MV-4-11 (cell line): ENCODE measurements at places on chromosomes 7 and 10.

- peak; percentile 13 for DNase-seq
Observed at GRCh38 chr7:35754741-35755140, 46.1 kb upstream of the SEPTIN7 start.

DNA sequence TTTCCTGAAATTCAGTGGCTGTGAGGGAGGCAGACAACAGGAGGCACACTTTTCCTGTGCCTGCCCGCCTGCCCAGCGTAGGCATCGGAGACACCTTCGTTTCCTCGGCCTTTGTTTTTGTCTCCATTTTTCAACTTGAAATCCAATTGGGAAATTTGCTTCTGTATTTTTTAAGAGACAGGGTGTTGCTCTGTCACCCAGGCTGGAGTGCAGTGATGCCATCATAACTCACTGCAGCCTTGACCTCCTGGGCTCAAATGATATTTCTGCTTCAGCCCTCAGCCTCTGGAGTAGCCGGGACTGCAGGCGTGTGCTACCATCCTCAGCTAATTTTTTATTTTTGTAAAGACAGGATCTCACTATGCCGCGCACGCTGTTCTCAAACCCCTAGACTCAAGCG, 116.8 kb downstream of the CYTH3 start:
- DNase-seq, result no peak

DNA sequence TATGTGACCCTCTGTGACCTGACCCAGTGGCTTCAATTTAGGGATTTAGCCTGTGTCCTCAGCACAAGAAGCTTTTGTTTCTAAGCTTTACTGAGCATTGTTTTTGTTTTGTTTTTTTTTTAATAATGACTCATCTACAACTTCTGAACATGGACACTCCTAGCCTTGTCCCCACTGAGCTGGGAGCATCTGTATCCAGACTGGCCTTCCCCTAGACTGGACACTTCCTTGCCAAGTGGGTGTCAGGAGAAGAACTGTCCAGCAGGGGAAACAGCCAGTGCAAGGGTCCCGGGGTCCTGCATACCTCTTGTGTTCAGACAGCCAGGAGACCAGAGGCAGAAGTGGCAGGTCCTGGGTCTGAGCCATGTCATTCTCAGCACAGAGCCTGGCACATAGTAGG, 108.6 kb downstream of the TMEM130 start:
- no peak for DNase-seq

DNA sequence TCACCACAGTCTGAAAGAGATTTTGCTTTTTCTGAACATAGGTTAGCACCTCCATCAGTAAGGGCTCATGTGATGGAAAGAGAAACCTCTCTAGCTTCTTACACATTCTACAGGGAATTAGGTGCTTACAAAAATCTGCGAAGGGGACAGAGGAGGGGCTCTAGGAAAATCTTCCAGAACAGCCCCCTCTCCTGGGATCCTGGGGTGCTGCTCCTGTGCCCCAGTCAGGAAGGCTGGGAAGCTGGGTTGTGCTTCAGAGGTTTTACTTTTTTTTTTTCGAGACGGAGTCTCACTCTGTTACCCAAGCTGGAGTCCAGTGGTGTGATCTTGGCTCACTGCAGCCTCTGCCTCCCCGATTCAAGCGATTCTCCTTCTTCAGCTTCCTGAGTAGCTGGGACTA, 7.5 kb upstream of the FAM171A1 start:
- DNase-seq, result no peak

DNA sequence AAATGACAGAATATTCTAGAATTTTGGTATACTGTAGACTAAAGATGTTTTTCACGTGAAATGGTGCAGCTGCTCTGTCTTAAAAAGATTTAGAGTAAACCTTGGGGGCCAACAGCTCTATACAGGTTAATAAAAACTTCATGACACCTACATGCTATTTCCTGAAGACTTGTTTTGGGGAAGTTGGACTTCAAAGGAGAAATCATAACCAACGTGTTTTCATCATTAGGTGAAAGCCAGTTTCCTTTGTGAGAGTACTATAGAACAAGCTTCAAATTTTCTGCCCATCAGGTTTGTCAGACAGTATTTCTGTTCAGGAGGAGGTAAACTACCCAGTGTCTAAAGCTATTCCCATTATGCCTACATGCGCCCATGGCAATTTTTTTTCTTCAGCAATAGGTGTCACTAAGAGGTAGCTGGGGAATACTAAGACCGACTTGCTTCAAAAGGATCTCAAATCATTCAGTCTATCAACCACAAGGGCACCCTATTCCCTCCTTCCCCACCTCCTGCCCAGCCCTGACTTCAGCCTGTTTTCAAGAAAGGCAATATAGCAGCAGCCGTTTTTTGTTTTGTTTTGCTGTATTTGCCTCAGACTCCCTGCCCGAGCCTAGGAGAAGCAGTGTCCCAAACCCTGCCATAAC, 237.3 kb upstream of the SP8 start:
- DNase-seq, result no peak
